ENCODE measurements at places on chromosomes 16 and 17.

DNA sequence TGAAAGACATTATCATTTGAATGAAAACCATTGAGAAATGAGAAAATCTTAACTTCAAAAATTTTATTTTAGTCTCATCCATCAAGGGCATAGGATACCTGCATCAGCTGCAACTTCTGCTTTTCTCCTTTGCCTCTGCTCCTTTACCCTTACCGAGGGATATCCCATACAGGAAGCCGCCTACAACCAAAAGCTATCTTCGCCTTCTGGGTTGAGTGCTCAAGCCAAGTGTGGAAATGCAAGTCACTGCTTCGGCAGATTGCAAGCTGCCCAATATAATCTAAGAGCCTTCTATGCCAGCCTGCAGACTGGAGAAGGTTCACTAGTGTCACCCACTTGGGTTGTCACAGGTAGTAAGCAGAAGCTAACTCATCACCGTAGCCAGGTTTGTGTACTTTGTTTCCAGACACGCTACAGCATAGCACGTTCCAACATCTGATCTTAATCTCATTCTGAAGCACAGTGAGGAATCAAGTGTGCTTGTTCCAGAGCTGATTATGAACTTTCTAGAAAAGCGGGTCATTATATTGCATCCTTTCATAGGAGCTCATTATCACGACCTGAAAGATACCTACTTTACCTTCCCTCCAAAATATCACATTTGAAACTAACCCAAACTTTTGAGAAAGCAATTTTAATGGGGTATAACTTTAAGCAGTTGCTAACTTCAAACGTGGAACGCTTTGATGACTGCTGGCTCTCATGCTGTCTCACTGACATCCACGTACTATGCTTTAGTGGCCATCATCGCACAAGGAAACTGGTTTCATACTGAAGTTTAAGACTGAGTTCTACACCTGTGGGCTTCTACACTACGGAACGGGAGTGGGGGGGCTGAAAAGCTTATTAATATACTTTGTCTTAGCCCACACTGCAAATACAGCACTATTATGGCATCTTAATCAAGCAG is 8.0 kb upstream of the UNK start:
- DNase-seq: no peak

- no peak for DNase-seq
These were observed 15.8 kb downstream of the SLX4 start for GRCh38 chr16:3595521-3596021.

GRCh38 chr16:64434526-64435069 is 687.3 kb downstream of the CDH11 start:
- DNase-seq: no peak

GRCh38 chr16:83948914-83949723 is 3.9 kb upstream of the OSGIN1 start:
- no peak for DNase-seq

DNA sequence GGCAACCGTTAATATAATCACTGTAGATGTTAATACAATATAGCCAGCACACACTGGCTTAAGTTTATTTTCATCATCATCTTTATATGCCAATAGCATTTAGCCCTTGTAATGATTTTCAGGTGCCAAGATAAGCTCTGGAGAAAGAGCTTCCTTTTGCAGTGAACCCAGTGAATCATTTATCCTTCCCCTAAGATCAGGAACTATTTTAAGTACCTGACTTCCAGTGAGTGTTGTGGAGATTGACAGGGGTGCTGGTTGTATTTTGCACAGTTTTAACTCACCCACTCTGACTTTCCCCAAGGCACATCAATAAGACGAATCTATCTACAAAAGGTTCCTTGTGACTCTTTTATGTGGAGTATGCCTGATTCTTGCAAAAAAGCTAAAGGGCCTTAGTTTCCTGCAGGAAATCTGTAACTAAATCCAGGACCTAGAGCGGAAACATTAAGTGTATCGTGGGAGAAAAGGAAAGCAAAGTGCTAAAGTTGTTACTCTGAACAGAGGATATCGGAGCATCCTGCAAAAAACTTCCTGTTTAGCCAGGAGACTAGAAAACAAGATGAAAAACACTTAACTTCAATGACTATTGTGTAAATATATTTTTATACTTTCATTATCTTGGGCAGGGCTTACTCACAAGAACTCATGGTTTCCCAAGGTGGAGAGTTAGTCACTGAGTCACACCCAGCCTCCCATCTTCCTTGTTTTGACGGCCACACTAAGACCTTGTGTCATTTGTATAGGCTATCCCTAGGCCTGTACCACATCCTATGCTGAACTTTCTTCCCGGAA is 183.6 kb downstream of the MAP2K6 start:
- no peak for DNase-seq

DNA sequence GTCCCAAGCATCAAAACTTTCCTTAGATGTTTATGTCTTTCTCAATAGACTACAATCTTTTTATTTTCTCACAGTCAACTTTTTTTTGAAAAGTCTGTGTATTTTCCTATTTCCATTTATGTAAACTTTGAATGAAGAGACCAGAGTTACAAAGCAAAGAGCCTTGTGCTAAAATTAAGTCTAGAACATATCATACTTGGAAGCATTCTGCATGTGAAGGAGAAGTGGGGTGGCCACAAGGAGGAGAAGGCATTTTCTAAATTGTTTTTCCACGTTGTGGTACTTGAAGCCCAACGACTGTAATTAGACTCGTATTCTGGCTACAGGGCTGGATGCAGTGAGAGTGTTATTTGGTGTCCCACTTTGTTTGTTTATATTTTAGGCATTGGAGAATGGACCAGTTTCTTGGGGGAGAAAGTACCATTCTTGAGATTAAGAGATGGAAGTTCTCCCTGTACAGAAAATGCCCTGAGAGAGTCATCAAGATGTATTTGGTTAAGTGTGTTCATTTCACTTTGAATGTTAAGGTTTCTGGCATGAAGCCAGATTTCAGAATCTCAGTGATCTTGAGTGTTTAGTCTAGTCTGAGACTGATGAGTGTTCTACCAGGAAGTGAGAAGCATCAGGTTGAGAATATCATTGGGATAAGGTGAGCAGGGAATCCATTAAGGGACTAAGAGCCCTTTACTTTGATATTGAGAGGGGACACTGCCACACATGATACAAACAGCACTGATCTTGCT is 71.6 kb downstream of the MAP2K6 start:
- no peak for DNase-seq

GRCh38 chr16:19417640-19418039 is at the start of gene TMC5:
TMC5 (plus strand) TSS chr16:19417883; CDS start chr16:19440039, 22,156 bp downstream.
- peak; percentile 9 for DNase-seq

GRCh38 chr16:74201576-74201975 is 95.0 kb upstream of the PSMD7 start:
- DNase-seq: no peak

DNA sequence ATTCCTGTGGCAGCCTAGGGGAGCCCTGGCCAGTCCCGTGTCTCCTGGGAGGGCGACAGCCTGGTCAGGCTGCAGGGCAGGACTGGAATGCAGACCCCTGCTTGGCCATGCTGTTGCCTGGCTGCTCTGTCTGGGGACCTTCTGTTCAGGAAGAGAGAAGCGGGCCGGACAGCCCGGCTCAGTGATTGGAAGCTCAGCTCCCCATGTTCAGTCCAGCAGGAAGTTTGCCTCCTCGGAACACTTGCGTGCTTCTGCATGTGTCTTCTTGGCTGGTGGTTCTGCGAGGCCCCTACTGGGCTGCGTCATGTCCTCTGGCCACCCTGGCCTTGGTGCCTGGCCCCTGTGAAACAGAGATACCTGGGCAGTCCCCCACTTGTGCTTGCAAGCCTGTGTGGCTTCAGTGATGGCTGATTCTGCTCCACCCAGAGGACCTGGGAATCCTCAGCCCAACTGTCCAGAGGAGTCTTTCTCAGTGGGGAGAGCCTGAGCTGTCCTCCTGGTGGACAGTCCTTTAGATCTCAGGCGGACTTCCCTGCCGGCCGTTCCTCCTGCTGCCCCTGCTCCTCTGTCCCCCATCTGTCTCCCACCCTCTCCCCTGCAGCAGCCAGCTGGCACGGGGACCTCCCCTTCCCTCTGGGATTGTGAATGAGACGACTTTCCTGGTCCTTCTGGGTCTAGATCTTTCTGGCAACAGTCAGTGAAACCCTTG is 279.5 kb downstream of the SEC14L1 start:
- no peak for DNase-seq

GRCh38 chr17:31293581-31293980 is 3.5 kb downstream of the OMG start:
- no peak for DNase-seq

DNA sequence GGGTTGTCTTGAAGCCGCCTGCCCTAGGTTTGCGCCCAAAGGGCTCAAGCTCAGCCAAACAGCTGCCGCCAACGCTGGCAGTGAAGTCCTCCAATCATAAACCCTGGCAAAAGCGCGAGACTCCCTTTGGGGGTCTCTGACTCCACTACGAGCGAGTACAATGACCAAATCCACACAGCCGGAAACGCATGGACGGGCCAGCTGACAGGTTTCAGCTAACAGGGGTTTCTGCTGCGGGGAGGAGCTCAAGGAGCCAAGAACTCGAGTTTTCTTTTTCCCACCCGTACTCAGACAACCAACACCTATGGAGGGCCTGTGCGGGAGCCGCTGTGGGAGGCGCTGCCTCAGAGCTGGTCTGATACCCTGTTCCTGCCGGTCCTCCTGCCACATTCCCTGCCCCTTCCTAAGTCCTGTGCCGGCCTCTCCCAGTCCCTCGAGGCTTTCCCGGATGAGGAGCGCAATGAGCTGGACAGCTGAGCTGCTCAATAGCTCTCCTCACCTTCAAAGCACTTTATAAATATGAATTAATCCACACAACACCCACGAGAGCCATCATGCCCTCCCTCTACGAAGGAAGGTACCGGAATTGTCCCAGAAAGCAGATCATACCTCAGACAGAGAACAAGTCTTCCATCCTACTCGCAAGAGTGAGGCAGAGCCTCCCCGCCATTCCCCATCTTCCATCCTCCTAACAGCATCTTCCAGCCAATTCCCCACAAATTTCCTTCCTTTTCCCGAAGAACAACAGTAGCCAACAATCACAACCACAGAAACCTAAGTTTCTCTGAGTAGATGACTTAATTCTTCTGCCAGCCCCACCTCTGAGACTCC is 6.1 kb downstream of the ABR start:
- DNase-seq: no peak

GRCh38 chr16:14302031-14302398 is 230.9 kb downstream of the MRTFB start:
- peak; percentile 80 for DNase-seq

GRCh38 chr17:3557768-3558583 is at the start of gene TRPV3:
TRPV3 (minus strand) TSS chr17:3557812; CDS start chr17:3554850, 2,962 bp downstream.
- DNase-seq: no peak

DNA sequence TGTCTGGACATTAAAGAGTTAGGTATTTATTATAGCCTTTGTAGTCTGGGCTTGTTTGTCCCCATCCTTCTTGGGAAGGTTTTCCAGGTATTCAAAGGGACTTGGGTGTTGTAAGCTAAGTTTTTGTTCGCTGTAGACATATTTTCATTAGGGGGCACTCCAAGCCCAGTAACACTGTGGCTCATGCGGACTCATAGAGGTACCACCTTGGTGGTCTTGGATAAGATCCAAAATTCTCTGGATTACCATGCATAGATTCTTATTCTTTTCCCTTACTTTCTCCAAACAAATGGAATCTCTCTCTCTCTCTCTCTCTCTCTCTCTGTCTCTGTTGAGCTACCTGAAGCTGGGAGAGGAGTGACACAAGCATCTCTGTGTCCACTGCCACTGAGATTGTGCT is 48.9 kb downstream of the ERCC4 start:
- no peak for DNase-seq

- DNase-seq: peak; percentile 95
These were observed 351 bp upstream of the CTCF start for GRCh38 chr16:67561824-67562525.

GRCh38 chr17:75090871-75091854 is 3.4 kb downstream of the SLC16A5 start:
- no peak for DNase-seq

GRCh38 chr16:2686912-2687507 is 4.7 kb downstream of the KCTD5 start:
- DNase-seq: no peak

- DNase-seq: no peak
These were observed 8.9 kb upstream of the ULK2 start for GRCh38 chr17:19876529-19877161.

DNA sequence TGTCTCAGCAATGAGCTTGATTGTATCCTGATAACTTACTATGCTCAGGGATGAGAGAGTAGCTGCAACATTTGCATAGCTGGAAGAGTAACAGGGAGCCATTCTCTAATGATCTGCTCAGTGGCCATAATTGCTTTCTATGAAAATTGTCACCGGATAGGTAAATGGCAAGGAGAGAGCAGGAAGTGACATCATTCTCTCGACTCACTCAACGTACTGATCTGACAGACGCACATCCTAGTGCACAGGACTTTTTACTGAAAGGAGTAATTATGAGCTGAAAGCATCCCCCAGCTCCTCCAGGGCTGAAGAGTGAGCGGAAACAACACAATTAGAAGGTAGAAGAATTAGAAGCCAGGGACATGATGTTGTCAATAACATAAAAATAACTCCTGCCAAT is 71.8 kb downstream of the IRX5 start:
- peak; percentile 1 for DNase-seq

DNA sequence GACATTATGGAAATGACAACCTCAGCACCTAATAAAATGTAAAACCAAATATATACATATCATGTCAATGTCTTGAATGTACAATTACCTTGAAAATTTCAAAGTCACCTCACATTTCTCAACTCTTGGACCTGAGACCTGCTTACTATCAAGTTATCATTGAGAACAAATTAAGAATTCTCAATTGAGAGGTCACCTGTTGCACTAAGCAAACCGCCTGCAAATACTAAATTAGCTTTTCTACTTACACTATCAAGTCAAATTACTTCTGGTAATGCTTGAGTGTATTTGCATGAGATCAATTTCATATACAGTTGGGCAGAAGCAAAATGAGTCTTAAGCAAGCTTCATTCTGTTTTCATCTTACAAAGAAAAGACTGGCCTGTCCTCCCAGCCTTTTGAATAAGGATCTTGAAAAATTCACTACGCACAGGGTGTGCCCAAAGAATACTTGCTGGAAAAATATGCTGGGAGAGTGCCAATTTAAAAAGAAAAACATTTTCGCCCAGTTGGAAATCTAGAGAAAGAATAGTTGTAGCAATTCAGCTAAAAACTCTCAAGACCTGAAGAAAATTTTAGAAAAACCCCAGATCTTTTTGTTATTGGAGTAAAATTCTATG is 35.7 kb downstream of the KANSL1 start:
- DNase-seq: peak; percentile 68

GRCh38 chr17:67672592-67673335 is 45.0 kb upstream of the NOL11 start:
- peak; percentile 87 for DNase-seq

- DNase-seq: no peak
These were observed 25.5 kb upstream of the CIITA start for GRCh38 chr16:10851512-10851911.

- DNase-seq: no peak
These were observed 17.1 kb downstream of the SPG7 start for GRCh38 chr16:89525146-89525913.

GRCh38 chr17:83190601-83191387 is 111.4 kb downstream of the METRNL start:
- no peak for DNase-seq
